ENCODE measurements at places on chromosomes 3 and 15. TPM values are rescaled to one million over a fixed set of nuclear protein-coding genes. Genes with fewer than 3 reads are reported as not detected.

DNA sequence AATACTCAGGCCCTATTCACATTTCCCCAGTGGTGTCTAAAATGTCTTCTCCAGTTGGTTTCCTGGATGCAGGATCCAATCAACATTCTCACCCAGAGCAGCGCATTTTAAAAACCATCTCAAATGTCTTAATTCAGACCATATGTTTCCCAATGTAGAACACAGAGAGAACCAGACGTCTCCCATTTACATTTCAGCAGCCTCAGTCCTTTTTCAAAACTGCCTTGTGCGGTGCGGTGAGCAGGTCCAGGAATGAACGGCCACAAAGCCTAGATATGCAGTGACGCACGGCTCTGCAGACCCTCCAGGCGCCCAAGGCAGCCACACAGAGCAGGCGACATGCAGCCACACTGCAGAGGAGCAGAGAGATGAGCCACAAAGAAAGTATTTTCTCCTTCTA, 66.1 kb upstream of the MEX3B start:
- H3K4me3 ChIP-seq: no peak overlapping the region
- no peak overlapping the region for H3K27ac ChIP-seq
- H3K27me3 ChIP-seq: no peaks in the 10 kb centered on the region
- H3K36me3 ChIP-seq: no peaks in the 10 kb centered on the region
- H3K4me1 ChIP-seq: no peaks in the 10 kb centered on the region
- DNase-seq: no peak

DNA sequence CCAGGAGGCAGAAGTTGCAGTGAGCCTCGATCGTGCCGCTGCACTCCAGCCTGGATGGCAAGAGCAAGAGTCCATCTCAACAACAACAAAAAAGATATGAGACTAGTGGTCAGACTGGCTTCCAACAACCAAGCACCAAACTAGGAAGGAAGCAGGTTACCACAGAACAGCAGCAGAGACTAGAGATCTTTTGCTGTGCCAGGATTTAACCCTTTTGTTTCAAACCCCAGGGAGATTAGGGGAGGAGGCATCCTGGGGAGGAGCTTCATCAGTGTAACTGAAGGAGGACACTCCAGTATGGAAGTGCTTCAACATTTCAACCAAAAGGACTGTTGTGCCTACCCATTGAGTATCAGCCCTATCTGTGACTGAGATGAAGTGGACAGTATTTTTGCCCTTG, 240.3 kb downstream of the ZIC1 start:
- no peaks in the 10 kb centered on the region for H3K36me3 ChIP-seq
- H3K4me3 ChIP-seq: no peak overlapping the region
- no peak for DNase-seq
- H3K27me3 ChIP-seq: no peaks in the 10 kb centered on the region

DNA sequence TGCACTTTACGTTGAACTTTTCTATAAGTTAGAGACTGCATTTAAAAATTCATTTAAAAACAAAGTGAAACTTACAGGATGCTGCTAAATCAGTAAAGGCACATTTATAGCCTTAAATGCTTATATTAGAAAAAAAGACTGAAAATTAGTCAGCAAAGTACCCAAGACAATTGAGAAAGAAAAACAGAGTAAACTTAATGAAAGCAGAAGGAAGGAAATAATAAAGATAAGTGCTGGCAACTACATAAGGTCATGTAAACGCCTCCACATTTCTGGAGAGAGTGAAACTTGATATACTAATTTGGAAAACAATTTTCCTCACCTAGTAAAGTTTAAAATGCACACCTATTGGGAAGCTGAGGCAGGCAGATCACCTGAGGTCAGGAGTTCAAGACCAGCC, 58.2 kb upstream of the ACAN start:
- H3K27me3 ChIP-seq: no peaks in the 10 kb centered on the region
- H3K36me3 ChIP-seq: no peaks in the 10 kb centered on the region
- no peak overlapping the region for H3K27ac ChIP-seq
- DNase-seq: no peak
- no peaks in the 10 kb centered on the region for H3K4me1 ChIP-seq

DNA sequence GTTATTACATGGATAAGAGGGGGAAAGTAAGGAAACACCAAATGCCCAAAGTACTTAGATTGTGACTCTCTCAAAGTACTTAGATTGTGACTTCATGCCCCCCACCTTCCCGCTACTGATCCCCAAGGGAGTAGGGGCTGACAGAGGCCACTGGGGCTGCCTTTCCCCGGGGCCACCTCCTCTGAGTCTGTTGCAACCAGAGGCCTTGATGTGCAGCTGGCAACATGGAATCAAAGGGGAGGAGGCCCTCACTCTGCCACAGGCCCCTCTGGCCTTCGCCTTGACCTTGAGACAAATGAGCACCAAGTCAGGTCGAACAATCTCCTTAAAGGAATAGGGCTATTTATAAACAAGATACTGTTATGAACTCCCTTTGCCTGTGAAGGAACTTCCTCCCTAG, 62.5 kb downstream of the LRTM1 start:
- no peak overlapping the region for H3K27ac ChIP-seq
- H3K36me3 ChIP-seq: no peaks in the 10 kb centered on the region
- H3K4me1 ChIP-seq: no peaks in the 10 kb centered on the region
- no peaks in the 10 kb centered on the region for H3K27me3 ChIP-seq
- no peak overlapping the region for H3K4me3 ChIP-seq

DNA sequence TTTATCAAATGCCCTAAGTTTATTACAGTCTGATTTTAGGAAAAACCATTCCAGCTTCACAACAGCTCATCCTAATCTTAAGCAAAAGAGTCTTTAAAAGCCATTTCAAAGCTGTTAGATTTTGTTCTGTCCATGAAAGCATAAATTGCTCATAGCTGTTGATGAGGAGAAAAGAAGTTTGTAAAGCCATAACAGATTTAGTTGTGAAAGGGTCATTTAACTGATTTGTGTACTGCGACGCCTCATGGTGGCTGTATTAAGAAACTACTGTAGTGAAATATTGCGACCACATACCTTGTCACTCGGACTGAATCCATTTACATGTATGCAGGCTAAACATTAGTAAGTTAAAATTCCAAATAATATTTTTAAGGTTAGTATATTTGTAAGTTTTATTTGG, 20.9 kb downstream of the BBX start:
- no peak overlapping the region for H3K4me3 ChIP-seq
- no peaks in the 10 kb centered on the region for H3K27me3 ChIP-seq
- no peaks in the 10 kb centered on the region for H3K4me1 ChIP-seq
- no peak for DNase-seq

DNA sequence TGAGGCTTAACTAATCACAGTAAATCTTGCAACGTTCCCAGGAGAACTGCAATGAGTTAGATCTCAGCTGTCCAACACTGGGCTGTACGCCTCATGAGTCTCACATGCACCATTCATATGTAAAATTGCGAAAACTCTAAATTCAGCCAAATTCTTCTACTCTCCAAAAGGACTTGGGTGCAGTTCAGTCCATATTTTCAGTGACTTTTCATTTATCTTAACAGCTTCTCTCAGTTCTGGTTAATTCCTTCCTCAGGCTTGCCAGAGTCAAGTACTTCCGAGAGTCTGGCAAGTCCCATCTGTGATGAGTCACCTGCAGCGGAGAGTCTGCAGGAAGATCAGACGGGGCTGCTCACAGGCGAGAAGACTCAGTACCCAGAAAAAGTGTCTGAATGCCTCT, 11.5 kb downstream of the CCDC80 start:
- DNase-seq: peak; percentile 85
- H3K4me3 ChIP-seq: no peak overlapping the region
- peaks cover 31% of the 10 kb centered on the region for H3K4me1 ChIP-seq
- H3K27ac ChIP-seq: no peak overlapping the region
- H3K36me3 ChIP-seq: no peaks in the 10 kb centered on the region

The CHRFAM7A gene
- total RNA-seq: 14.4 TPM
